ENCODE measurements at places on chromosomes 12 and 14.

DNA sequence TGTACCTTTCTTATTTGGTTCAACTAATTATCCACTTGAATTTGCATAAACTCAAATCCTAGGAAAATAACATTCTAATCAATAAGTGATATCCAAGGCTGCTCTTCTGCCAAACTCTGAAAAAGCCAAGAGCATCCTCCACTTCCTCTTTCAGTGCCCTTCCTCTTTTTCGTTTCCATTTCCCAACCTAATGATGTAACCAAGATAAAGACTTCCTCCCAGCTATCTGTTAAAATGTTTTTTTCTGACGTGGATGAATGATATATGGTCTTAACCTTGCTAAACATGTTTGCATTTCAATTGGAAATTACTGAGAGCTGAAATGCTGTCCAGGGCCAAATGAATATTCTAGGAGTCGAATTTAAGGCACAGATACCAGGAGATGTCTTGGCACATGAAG lies 459.5 kb upstream of the PDE3A start:
- DNase-seq: no peak

DNA sequence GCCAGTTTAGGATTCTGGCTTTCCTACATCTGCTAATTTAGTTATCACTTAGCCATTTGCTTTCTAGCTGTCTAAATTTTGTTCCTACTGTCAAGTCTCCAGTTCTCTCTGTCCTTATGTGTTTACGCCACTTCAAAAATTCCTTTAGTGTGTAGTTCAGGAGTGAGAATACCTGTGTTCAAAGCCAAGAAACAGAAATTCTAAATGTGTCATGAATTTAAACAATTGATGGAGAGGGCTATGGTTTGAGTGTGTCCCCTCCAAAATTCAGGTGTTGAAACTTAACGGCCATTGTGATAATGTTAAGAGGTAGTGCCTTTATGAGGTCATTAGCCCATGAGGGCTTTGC lies 11.4 kb upstream of the CATSPERB start:
- no peak for DNase-seq

- DNase-seq: no peak
Measured at GRCh38 chr12:104929977-104930376, 28.1 kb downstream of the SLC41A2 start.

DNA sequence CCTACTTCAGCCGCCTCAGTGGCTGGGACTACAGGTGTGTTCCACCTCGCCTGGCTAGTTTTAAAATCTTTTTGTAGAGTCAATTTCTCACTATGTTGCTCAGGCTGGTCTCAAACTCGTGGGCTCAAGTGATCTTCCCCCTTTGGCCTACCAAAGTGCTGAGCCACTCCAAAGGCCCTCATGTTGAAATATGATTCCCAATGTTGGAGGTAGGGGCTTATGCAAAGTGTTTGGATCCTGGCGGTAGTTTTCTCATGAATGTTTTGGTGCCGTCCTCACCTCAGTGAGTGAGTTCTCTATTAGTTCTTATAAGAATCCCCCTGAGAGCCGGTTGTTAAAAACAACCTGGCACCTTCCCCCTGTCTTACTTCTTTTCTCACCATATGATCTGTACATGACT lies 784.6 kb downstream of the TMTC2 start:
- DNase-seq: no peak

DNA sequence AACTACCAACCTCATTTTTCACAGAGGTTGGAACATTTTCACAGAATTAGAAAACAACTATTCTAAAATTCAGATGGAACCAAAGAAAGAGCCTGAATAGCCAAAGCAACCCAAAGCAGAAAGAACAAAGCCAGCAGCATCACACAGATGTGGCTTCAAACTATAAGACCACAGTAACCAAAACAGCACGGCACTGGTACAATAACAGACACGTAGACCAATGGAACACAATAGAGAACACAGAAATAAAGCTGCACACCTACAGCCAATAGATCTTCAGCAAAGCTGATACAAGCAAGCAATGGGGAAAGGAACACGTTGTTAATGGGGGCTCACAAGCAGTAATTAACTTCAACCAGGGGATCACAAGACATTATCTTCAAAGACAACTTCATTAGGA lies 87.8 kb upstream of the FERMT2 start:
- DNase-seq: no peak

DNA sequence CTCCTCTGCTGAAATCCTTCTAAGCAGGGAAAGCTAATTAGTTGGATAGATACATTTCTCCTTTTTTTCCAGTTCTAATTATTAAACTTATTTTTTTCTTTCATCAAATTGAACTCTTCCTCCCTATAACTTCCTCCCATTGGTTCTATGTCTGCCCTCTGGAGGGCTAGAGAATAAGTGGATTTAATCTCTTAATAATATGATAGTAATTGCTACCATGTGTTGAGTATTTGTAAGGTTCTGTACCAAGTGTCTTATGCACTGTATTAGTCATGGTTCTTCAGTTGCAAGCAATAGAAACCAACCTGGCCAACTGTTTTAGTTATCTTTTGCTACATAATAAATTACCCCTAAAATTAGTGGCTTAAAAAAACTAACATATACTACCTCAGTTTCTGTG lies 190.5 kb upstream of the PLXNC1 start:
- no peak for DNase-seq

DNA sequence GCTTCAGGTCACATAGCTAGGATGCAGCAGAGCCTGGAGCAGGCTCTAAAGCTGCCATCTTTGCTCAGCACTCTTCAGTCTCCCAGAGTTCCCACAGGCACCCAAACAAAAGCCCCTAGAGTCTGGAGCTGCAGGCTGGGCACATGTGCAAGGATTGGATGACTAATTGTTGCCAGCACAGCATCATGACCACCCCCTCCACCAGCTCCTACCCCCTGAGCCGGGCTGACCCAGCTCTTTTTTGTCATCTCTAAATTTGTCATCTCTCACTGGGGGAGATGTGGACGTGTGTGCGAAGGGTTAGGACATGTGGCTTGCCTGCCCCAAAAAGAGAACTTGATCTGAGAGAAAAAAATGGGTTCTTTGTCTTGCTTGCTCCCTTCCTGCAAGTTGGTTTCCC lies 4.3 kb upstream of the MMP19 start:
- no peak for DNase-seq

DNA sequence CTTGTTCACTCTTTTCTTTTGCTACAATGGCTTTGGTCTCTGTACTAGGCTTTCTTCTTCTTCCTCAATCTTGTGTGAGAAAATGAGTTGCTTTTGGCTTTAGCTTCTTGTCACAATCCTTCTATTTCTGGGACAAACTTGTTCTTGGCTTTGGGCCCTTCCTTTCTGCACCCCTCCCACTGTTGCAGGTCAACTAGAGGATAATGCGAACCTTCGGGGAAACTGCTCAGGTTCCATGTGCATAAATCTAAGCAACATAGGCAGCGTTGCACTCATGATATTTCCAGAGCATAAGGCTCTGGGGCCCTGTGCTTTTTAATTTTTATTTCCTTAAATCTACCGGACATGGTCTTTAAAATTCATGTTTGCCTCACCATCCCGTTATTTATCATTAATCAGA lies 89.8 kb upstream of the LRIG3 start:
- DNase-seq: no peak

DNA sequence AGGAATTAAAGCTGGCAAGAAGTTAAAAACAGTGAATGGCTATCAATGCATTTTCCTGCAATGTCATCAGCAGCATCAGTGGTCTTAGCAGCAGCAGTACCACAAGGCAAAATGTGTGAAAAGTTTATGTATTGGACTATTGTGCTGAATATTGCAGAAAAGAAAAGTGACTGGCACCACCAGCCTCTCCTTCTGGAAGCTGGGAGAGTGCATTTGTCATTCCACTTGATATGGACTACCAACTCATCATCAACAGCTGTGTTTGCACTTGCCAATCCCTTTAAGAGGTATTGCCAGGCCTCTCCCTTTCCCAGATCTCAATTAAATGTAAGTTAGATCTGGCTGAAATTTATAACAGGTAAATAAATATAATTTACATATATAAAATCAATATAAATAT lies 151.0 kb upstream of the GZMB start:
- no peak for DNase-seq

- no peak for DNase-seq
Measured at GRCh38 chr14:46245276-46245675, 406.3 kb downstream of the RPL10L start.

DNA sequence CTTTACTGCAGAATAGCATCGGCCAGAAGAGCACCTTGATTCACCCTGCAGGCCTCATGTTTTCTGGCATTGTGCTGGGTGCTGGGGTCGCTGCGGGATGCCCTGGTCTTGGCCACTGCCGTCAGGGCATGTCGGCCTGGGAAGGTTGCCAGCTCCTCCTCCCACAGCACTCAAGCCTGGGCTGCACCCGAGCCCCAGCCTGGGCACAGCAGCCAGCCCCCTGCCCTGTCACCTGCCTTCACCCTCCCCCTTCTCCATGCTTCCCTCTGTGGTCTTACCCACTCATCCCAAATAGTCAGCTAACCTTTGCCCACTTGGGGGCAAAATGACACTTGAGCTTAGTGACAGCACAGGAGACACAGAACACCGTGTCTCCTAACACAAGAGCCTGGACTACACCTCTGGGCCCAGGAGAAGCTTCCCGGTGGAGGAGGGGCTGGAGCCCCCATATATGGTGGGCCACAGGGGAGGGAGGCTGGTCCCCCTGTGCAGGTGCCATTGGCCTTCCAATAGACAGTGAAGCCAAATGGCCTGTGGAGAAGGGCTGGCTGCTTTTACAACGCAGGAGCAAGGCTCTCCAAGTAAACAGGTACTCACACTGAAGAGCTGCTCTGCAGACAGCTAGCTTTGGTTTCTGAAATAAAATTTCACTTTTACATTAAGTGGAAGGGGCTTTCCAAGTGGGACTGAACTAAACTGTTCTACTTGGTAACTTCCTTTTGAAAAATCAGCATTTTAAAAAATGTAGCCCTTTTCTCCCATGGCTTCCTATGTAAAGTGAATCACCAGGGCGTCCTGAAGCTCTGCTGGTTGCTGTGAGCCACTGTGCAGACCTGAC lies 51.2 kb upstream of the AMN start:
- DNase-seq: peak; percentile 16

GRCh38 chr14:21106498-21107282 lies 5.8 kb downstream of the TMEM253 start:
- peak; percentile 80 for DNase-seq

- no peak for DNase-seq
Measured at GRCh38 chr14:93792391-93792790, 4.1 kb upstream of the PRIMA1 start.

- no peak for DNase-seq
Measured at GRCh38 chr14:24278424-24278823, 7.0 kb upstream of the RABGGTA start.

DNA sequence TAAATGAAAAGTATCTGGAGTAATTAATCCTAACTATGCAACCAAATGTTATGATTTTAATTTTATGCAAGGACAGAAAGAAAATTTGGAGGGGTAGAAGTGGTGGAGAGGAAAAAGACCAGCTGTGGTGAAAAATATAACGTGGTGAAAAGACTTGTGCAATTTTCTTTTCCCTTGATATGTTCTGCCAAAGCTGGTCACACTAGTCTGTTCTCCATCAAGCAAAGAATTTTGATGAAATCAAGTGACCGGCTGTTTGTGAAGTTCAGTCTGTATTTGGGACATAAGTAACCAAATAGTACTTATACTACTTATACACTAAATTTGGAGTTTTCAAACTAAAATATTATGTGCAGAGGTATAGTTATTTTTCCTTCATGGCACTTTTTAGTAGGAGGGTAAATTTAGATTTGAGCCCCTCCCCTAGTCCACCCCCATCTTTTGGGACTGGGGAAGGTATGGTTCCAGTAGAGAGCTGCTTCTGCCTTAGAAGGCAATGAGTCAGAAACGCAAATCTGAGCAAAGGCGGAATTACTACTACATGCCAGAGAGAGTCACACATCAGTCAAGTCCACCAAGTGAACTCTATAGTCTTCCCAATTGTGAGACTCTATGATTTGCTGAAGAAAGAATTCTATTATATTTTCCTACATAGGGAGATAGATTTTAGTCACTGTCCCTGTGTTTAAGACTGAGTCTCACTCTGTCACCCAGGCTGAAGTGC lies 229.7 kb downstream of the SLC25A21 start:
- DNase-seq: no peak

GRCh38 chr12:79380402-79380801 lies 310.4 kb downstream of the PAWR start:
- DNase-seq: no peak

DNA sequence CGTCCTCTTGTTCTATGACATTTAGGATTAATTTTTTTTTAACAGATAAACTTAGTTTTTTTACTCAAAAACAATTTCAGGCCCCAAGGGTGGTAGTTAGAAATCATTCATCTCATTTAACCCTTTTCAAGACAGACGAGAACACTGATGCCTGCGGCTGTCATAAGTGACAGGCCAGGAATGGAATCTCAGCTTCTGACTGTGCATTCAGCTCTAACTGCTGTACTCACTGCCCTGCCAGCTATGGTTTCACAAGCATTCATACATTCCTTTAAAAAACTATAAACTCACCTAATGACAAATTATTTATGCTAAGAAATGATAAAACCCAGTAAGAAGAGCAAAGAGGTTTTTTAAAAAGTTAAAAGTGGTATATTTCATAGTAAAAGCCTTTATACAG lies 8.8 kb downstream of the DENND5B start:
- DNase-seq: no peak

DNA sequence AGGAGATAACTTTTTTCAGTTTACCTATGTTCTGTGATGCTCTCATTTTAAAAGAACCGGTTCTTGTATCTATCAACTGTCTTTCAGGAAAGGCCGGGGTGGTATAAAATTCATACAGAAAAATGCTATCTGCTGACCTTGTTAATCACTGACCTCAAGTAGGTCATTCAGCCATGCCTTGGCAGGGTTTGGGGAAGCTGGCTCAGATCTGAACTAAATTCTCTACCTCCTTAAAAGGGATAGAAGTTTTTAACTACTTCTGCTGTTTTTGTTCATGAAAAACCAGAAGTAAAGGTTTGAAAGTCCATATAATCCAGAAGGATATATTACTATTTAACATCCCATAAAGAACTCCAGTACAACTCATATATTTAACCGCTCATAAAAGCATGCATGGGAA lies 10.1 kb downstream of the MYRFL start:
- no peak for DNase-seq

DNA sequence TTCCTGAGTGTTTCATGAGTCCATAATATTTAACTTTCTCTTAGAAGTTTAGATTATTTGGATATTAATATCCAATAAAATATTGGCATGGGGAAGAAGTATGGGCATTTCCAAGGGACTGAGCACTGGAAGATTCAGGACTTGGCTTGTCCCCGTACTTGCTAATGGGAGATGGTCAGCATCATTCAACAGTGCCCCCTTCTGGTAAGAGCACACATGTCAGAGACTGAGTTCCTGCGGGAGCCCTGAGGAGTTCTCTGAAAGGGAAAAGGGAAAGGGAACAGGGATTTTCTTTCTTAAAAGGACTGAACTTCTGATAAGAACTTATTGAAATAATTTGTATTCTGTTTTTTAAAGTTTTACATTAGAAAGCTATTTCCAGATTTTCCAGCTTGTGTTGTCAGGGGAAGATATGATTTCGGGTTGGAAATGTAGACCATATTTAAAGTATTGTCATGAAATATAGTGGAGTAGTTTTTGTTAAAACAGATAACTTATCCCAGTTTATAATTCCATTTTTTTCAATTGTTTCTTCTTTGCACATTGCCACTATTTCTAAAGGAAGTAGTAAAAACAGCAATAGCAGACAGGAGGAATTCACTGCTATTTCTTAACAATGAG lies 59.8 kb upstream of the C12orf71 start:
- DNase-seq: peak; percentile 74

All from heart left ventricle (tissue), 16 donors.